ENCODE measurements at places on chromosomes 3 and 15.

- no peak for DNase-seq
Observed at GRCh38 chr3:188979669-188980310, 192.0 kb upstream of the TPRG1 start.

- no peak for DNase-seq
Observed at GRCh38 chr3:134352031-134352671, 22.1 kb downstream of the AMOTL2 start.

DNA sequence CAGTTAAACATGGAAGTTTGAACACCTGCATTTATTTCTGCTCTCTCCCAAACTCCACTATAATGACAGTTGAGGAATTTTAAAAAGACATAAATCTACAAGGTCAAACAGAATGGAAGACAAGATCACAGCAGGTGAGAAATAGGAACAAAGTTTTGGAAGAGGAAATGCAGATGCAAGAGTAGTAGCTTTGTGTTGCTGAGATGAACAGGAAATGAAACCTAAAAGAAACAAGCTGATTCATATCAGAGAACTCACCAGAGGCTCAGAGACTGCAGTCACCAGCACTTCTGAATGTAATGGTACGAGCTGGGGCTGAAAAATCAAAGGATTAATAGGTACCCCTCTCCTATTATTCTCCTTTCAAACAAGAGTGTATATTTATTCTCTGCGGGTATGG is 459.9 kb downstream of the RAP2B start:
- no peak for DNase-seq

DNA sequence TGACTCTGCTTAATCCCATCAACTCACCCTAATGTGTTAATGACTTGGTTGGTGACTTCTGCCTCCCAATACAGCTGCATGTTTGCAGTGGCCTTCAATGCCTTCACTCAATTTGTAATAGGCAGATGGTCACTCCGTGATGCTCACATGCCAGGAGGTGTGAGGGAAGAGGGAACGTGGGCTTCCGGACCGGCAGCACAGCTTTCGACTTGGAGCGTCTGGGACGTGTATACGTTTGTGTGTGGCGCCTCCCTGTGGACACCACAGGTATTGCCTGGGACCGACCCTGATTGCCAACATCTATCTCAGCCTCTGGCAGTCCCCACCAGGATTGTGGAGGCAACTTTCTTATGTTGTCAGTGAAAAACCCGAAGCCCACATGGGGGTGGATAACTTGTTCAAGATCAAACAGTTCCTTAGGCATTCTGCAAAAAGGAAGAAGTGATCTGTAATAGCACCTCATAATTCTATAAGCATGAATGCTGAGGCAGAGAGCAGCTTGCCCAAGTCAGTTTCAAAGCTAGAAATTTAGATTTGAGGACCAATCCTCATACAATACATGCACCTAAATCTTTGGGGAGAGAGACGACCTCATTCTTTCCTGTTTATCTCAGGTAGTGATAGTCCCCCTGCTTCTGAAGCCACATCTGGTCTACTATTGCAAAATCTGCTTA is 16.9 kb downstream of the MRPL46 start:
- peak; percentile 68 for DNase-seq

- DNase-seq, result no peak
Observed at GRCh38 chr3:170866499-170866898, 3.5 kb downstream of the RPL22L1 start.

DNA sequence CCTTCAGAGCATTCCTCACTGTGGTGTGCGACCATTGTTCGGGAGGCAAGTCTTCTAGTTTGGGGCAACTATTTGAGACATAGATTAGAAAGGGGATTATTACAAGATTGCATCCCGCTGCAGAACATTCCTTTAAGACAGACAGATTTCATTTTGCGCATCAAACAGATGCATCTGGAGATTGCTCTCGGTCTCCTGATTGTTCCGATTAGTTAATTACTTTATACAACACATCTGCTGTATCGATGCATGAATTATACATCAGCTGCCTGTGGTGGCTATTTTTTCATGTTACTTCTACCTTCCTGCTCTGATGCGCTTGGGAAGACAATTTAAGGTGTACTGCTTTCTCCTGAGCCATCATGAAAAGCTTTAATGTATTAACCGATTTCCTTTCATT is 10.0 kb downstream of the SATB1 start:
- no peak for DNase-seq

DNA sequence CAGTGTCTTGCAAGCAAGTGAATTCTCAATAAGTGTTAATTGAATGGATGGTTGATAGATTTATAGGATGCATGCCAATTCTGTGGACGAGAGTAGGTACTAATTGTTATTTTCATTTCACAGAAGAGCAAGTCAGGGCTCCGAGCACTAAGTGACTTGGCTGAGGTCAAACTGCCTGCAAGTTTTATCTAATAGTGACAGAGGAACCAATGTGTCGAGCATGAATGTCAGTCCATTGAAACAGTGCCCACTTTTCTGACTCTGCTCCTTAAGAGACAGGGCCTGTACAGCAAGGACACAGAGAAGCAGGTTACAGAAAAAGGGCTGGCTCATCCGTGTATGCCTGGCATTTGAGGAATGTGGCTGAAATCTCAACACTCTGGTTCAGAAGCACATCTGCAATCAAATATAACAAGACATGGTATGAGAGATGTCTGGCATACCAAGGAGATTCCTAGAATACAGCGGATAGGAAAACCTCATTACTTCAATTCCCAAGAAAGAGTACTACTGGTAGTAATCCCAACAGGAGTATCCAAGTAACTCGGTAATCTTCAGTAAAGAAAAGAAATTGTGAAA is 6.0 kb upstream of the B3GNT5 start:
- DNase-seq, result no peak

DNA sequence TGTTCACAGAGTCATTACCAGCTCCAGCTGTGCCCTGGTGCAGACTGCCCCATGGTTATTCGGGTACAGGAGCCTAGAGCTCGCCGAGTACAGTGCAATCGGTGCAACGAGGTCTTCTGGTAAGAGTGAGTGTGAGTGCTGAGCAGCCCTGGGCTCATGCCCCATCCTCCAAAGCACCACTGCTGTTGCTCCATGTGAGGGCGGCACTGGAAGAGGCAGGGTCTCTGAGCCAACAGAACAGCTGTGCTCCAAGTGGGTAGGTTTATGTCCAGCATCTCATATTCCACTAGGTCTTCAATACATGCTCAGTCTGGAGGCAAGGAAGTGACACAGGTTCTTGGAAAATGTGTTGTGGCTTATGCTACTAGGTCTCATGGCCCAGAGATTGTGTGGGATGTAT is 19.5 kb upstream of the P4HTM start:
- DNase-seq, result no peak

DNA sequence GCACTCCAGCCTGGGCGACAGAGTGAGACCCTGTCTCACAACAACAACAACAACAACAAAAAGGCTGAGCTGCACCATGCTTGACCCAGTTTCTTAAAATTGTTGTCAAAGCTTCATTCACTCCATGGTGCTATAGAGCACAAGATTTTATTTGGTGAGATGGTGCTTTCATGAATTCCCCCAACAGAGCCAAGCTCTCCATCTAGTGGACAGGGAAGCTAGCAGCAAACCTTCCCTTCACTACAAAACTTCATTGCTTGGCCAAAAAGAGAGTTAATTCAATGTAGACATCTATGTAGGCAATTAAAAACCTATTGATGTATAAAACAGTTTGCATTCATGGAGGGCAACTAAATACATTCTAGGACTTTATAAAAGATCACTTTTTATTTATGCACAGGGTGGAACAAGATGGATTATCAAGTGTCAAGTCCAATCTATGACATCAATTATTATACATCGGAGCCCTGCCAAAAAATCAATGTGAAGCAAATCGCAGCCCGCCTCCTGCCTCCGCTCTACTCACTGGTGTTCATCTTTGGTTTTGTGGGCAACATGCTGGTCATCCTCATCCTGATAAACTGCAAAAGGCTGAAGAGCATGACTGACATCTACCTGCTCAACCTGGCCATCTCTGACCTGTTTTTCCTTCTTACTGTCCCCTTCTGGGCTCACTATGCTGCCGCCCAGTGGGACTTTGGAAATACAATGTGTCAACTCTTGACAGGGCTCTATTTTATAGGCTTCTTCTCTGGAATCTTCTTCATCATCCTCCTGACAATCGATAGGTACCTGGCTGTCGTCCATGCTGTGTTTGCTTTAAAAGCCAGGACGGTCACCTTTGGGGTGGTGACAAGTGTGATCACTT is 2.0 kb downstream of the CCR5 start:
- DNase-seq, result peak; percentile 25

GRCh38 chr3:35070088-35070487 is 569.2 kb upstream of the ARPP21 start:
- no peak for DNase-seq

GRCh38 chr3:123688241-123688747 is 103.4 kb upstream of the HACD2 start:
- DNase-seq, result peak; percentile 44

DNA sequence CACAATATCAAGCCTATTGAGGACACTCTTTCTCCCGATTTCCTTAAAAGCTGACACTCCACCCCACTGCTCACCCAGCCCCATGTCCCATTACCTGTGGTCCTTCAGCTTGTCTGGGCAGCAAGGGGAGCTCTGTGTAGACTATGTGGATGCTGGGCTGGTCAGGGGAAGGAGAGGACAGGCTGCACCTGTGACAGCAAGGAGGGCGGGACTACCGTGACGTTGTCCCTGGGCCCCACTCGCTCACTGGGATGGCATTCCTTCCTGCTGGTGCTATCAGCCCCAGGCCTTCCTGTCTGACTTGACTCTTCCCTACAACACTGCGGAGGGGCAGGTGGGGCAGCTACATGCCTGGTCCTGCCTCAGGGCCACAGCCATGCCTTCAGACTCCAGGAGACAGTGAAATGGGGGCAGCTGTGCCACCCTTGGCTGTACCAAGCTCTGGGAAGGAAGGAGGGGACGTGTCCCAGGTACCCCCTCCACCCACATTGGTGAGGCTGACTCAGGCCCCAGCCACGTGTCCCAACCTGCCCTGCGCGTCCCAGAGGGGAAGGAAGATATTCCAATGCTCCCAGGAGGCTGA is at the start of gene TMEM40:
Gene TMEM40 (minus strand): TSS at position 163 of the 583 bp plus-strand sequence. CDS start 9,427 bp downstream, outside the sequence.
- DNase-seq, result no peak

DNA sequence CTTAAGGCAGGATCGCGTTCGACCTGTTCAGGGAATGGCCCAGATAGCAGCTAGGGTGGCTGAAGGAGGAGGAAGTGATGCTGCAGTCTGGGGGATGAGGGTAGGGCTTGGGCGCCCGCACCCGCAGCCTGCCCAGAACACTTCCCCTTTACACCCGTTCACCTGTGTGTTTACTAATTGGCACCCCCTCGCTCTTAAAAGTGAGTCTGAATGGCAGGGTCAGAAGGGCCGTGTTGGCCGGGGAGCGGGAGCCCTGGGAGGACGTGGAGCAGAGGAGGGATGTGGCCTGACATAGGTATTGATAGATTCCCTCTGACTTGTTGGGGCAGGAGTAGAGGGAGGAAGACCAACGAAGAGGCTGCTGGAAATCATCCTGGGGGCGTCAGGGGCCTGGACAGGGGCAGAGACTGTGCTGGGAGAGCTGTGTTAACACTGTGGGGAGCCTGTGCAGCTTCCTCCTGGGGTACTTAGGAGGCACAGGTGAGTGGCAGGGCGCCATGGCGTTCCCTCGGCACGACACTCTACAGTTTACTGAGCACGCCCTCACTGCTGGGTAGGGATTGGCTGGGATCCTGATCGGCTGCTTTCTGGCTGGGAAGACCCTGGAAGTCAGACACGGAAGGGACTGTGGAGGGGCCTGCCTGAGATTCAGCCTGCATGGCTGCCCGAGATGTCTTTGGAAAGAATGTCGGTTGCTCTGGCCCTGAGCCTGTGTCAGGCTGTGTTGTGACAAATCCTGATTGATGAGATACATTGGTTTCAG is 51.7 kb downstream of the SLC6A6 start:
- no peak for DNase-seq

DNA sequence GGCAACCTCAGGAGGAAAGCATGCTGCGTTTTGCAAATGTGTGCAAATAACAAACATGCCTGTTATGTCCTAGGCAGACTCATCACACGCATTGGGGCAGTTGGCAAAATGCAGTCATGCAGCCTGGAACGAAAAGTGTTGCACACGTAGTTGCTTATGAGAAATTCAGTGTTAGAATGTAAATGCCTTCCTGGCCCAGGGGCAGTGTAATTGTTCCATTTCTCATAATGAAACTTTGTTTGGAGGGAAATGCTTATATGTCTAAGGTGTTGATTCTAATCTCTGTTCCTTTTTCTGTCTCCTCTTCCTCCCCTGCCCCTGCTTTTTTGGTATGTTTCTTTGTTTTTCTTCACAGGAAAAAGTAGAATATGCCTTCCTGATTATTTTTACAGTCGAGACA is 156.0 kb downstream of the CACNA1D start:
- DNase-seq, result no peak

- DNase-seq, result no peak
Observed at GRCh38 chr3:30435861-30436331, 170.5 kb upstream of the TGFBR2 start.

- DNase-seq, result no peak
Observed at GRCh38 chr15:85582131-85583079, 202.0 kb downstream of the AKAP13 start.

DNA sequence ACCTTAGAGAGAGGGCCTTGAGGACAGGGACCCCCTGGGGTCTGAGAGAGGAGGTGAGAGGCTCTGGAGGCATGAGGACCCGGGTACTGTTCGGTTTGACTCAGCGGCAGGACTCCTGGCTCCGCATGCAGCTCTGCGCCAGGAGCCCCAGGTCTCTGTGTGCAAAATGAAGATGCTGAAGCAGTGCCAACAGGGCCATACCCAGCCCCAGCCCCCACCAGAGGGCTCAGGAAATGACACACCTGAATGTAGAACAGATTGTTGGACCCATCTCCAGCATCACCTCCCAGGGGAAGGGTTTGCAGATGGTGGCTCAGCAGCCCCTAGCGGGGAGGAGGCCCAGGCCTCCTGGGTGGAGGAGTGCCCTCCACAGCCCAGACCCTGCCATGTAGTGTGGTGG is 30.2 kb downstream of the EPHB3 start:
- DNase-seq, result no peak

- DNase-seq, result no peak
Observed at GRCh38 chr3:101852983-101853840, 3.9 kb downstream of the NFKBIZ start.

DNA sequence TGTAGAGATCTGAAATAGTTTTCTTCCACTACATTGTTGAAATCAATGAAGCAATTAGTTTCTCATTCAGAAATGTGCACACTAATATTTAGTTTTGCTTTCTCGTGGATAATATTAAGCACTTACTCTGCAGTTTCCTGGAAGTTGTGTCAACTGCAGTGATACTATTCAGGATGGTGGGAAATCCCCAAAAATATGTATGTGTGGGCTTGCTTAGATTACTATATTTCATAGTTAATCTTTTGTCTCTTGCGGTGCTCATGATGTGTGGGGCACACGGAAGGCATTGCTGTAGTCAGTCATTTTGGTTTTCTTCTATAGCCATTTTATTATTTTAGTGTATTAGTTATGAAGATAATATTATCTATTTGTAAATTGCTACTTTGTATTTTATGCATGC is 19.7 kb downstream of the RAB11A start:
- DNase-seq, result no peak

- DNase-seq, result peak; percentile 33
Observed at GRCh38 chr3:124584552-124585391, 145.5 kb upstream of the UMPS start.

- no peak for DNase-seq
Observed at GRCh38 chr15:82072926-82073537, 27.2 kb upstream of the MEX3B start.

- DNase-seq, result no peak
Observed at GRCh38 chr15:70430069-70430468, 332.4 kb upstream of the TLE3 start.

- peak; percentile 22 for DNase-seq
Observed at GRCh38 chr3:105686278-105686897, 182.4 kb downstream of the CBLB start.

Measured in H4 (cell line).